Stimulated activated CD4-positive, alpha-beta T cell treated with anti-CD3 and anti-CD28 coated beads, Interleukin-1b, Interleukin-23, amount 100 ng/mL, for 48 hours (primary cell): ENCODE measurements at places on chromosomes 12 and 14.

DNA sequence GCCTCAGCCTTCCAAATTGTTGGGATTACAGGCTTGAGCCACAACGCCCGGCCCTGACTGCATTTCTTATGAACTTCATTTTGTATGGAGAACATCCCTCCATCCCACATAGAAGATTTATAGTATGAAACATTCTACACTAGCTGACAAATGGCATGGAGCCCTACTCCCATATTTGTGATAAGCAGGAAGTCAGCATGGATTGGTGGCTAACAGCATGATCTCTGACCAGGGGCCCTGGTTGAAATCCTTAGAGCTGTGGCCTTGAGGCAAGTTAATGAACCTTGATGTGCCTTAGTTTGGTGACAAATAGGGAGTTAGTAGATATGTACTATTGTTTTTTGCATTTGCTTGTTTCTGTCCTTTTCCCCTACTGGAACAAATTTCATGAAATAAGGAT is 12.3 kb downstream of the IFI27L1 start:
- DNase-seq, result no peak

GRCh38 chr14:34714320-34715126 is at the start of gene CFL2:
Gene CFL2 (minus strand): TSS chr14:34714593. CDS start chr14:34714540, 53 bp downstream.
- DNase-seq, result peak; percentile 70

- no peak for DNase-seq
Observed at GRCh38 chr12:18576104-18576626, 161.6 kb downstream of the PLCZ1 start.

DNA sequence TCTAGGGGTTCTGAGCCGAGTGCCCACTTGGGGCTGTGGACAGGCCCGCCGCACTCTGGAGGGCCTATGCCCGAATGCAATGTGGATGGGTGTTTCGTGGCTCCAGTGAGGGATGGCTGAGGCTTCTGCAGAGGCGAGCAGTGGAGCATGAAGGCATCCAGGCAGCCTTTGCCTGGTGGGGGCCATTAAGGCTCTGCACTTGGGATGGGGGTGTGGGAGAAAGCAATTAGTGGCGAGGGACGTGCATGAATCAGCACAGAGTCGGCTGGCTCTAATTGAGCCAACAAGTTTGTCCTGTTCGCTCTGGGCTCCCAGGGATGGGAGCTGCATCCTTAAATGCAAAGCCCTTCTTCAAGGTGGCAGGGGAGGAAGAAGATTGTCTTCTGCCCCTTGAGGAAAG is 346.9 kb upstream of the FKBP4 start:
- DNase-seq, result no peak

DNA sequence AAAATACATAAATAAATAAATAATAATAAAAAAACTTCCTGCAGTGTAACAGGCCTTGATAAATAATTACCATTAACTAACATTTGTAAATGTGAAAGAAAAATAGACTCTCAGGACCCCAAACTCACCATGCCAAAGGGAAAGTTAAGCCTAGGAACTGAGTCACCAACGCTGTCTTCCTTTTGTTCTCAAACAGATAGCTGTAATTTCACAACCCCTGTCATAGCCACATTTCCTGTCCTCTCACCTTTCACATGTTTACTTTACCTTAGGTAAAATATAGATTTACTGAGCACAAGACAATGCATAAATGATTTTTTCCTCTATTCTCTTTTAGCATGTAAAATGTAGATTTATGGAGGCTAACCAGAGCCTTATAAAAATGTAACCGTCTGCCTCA is 35.9 kb upstream of the CHST11 start:
- DNase-seq, result no peak

- no peak for DNase-seq
Observed at GRCh38 chr14:22159957-22160356, 429.1 kb downstream of the DAD1 start.

DNA sequence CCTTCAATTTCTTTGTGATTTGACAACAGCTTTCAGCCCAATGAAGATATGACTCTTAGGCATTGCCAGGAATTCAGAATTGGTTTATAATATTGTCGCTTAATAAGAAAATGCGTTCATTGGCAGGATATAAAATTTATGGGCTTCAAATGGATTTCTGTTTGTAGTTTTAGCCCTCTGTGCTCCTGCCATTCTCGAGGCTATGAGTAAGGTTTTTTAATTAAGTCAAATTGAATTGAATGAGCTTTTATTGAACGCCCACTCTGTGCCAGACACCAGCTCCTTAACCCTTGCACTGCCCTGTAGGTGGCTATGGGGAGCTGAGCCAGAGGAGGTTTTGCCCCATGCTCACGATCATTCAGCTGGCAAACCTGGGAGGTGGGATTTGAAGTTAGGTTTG is 115.1 kb downstream of the SLC25A47 start:
- no peak for DNase-seq

DNA sequence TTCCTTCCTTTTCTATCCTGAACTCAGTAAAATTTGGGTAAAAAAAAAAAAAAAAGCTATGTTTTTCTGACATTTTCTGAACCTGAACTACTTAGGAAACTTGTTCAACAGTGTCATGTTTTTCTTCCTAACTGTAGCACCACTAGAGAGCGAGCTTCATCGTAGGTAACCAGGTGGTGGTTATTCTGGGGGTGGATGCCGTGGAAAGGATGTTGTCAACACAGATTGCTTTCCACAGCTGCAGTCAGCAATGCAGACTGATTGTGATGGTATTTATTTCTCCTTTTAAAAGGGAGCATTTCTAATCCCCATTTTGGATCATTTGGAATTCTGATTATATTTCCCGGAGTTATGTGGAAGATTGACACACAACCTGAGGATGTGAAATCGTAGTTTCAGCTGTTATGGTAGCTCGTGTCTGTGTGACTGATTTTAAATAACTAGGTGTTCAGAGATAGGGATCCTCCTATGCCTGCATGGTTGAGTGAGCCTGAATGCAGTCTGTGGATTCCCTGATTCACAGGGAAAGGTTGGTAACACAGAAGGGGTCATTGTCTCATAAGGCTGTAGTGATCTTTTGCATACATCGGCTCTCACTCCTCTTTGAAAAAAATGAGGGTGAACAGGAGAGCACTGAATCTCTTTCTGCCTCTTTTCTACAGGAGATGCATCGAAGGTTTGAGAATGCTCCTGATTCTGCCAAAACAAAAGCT is 113.2 kb downstream of the ERC1 start:
- DNase-seq, result no peak

GRCh38 chr14:35818346-35819115 is 7.6 kb upstream of the BRMS1L start:
- DNase-seq, result no peak

- peak; percentile 56 for DNase-seq
Observed at GRCh38 chr12:109264095-109264942, 44.8 kb downstream of the FOXN4 start.

GRCh38 chr14:25516838-25517237 is 466.9 kb upstream of the STXBP6 start:
- DNase-seq, result no peak
